Activated naive CD8-positive, alpha-beta T cell treated with anti-CD3 and anti-CD28 coated beads, Interleukin-2, amount 10 ng/mL, durations not matched to agents 7 days and 5 days (primary cell): ENCODE measurements at places on chromosomes 11 and 22. TPM values are rescaled to one million over a fixed set of nuclear protein-coding genes. Genes with fewer than 3 reads are reported as not detected.

Gene OVOL1
- total RNA-seq = 0.14 TPM

Gene PGAP2
- 21.8 TPM for total RNA-seq

Gene MS4A2
- total RNA-seq = not detected

Gene LRP4
- 0.06 TPM for total RNA-seq

Gene TEX12
- not detected for total RNA-seq

Gene NTM
- total RNA-seq = not detected

Gene MMP12
- total RNA-seq = not detected

Gene CLTCL1
- total RNA-seq = 1.3 TPM

Gene MS4A7
- 0.99 TPM for total RNA-seq

Gene KLHDC7B
- 18.8 TPM for total RNA-seq

Gene PATE2
- not detected for total RNA-seq

Gene SAA2
- total RNA-seq = not detected

Gene SYT7
- total RNA-seq = not detected

Gene RAB3IL1
- 1.6 TPM for total RNA-seq

Gene LRRC75B
- 2.2 TPM for total RNA-seq

Gene OR51I1
- total RNA-seq = not detected

Gene MRGPRX4
- total RNA-seq = not detected

Gene TNNT3
- total RNA-seq = 16.7 TPM

Gene LUZP2
- not detected for total RNA-seq

Gene DEAF1
- total RNA-seq = 33.1 TPM

Gene OR5T1
- not detected for total RNA-seq

Gene KRTAP5-10
- not detected for total RNA-seq

Gene SC5D
- 24.8 TPM for total RNA-seq

Gene KRTAP5-8
- not detected for total RNA-seq

Gene SCO2
- total RNA-seq = 8.1 TPM

Gene SMC1B
- total RNA-seq = 2.4 TPM

Gene FTH1
- 808 TPM for total RNA-seq

Gene OR5M8
- not detected for total RNA-seq

Gene C11orf58
- total RNA-seq = 121 TPM

Gene GPHA2
- not detected for total RNA-seq

Gene MYEOV
- not detected for total RNA-seq

Gene C22orf31
- not detected for total RNA-seq

Gene SNRPD3
- 110 TPM for total RNA-seq

Gene KRTAP5-2
- not detected for total RNA-seq

Gene DMC1
- 8.3 TPM for total RNA-seq

Gene HTR3B
- total RNA-seq = not detected

Gene OR8B2
- total RNA-seq = not detected

Gene TYR
- not detected for total RNA-seq

Gene CREB3L1
- not detected for total RNA-seq

Gene PAK1
- total RNA-seq = 77.2 TPM
